ENCODE measurements at places on chromosomes 1 and 21. TPM values are rescaled to one million over a fixed set of nuclear protein-coding genes. Genes with fewer than 3 reads are reported as not detected.

- no peak for DNase-seq
- no peaks in the 10 kb centered on the region for H3K27me3 ChIP-seq
- no peaks in the 10 kb centered on the region for H3K36me3 ChIP-seq
- no peak overlapping the region for H3K27ac ChIP-seq
- H3K4me3 ChIP-seq: no peak overlapping the region
Measured at GRCh38 chr1:196152086-196152485, 456.2 kb downstream of the KCNT2 start.

The FASLG gene
- total RNA-seq: not detected

DNA sequence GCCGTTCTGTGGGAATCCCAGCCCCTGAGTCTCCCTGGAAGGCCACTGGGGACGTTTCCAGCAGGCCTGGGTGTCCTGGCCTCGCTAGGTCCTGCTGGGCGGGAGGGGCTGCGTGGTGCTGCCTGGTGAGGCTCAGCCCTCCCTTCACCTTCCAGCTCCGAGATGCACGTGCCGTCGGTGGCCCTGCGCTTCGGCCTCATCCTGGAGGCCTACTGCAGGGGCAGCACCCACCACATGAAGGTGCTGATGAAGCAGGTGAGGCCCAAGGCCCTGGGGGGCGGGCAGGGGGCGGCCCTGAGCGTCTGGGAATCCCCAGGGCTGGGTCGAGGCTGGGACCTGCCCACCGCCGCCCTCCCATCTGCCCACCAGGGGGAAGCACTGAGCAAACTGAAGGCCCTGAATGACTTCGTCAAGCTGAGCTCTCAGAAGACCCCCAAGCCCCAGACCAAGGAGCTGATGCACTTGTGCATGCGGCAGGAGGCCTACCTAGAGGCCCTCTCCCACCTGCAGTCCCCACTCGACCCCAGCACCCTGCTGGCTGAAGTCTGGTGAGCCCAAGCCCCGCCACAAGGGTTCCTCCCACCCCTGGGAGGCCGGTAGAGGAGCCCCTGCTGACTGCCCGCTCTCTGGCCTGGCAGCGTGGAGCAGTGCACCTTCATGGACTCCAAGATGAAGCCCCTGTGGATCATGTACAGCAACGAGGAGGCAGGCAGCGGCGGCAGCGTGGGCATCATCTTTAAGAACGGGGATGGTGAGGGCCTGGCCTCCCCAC, 70.3 kb downstream of the PIK3CD start:
- H3K4me1 ChIP-seq: peaks cover 7% of the 10 kb centered on the region
- no peak for DNase-seq
- H3K36me3 ChIP-seq: peaks cover 6% of the 10 kb centered on the region
- H3K4me3 ChIP-seq: no peak overlapping the region
- H3K27me3 ChIP-seq: no peaks in the 10 kb centered on the region

DNA sequence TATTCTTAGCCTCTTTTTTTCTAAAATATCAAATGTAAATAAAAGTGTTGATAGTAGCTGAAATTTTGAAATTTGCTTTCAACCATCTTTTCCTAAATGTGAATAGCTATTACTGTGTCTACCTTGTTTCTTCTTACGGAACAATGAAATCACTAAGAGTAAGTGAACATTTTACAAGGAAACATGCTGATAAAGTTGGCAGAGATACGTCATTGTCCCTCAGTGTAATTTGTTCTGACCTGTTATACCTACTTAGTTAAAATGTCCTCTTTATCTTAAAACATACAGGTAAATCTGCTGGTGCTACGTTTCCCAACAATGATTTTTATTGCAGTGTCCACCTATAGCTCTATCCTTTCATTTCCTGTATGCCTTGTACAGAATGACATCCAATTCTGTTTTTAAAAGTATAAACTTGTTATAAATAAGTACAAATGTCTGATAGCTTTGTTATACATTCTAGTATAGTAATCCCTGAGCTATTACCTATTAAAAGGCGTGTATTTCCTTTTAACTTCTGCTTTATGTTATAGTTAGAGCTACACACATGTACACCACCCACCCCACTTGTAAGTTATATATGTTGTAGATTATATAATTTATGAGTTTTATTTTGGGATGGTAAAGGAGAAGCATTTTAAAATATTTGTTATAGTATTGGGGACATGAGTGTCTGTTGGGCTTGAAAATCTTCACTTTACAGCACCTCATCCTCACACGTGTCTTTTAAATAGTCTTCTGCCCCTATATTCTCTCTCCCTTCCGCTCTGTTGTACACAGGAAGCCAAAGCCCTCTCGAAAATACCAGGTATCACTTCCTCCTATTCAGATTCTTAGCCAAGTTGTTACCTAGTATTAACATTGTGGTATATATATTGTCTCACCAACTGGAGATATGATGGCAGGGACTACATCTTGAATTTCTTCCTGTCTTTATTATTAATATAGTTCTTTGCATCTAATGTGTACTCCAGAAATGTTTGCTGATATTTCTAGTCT, 25.2 kb downstream of the LAMC1 start:
- H3K27ac ChIP-seq: peak overlapping the region; percentile 91
- H3K27me3 ChIP-seq: no peaks in the 10 kb centered on the region
- no peaks in the 10 kb centered on the region for H3K36me3 ChIP-seq

GRCh38 chr1:200184196-200184595, 156.7 kb downstream of the NR5A2 start:
- peaks cover 45% of the 10 kb centered on the region for H3K4me1 ChIP-seq
- peak overlapping the region; percentile 42 for H3K27ac ChIP-seq
- H3K4me3 ChIP-seq: no peak overlapping the region
- DNase-seq: no peak
- peaks cover 2% of the 10 kb centered on the region for H3K27me3 ChIP-seq
- H3K36me3 ChIP-seq: peaks cover 12% of the 10 kb centered on the region

All from chondrocyte (in vitro differentiated cells).